ENCODE measurements at places on chromosomes 12 and 14.

GRCh38 chr12:53577941-53578352 is 48.2 kb downstream of the ATF7 start:
- DNase-seq, result no peak

- DNase-seq, result no peak
Measured at GRCh38 chr14:103384450-103385151, 614 bp upstream of the MARK3 start.

DNA sequence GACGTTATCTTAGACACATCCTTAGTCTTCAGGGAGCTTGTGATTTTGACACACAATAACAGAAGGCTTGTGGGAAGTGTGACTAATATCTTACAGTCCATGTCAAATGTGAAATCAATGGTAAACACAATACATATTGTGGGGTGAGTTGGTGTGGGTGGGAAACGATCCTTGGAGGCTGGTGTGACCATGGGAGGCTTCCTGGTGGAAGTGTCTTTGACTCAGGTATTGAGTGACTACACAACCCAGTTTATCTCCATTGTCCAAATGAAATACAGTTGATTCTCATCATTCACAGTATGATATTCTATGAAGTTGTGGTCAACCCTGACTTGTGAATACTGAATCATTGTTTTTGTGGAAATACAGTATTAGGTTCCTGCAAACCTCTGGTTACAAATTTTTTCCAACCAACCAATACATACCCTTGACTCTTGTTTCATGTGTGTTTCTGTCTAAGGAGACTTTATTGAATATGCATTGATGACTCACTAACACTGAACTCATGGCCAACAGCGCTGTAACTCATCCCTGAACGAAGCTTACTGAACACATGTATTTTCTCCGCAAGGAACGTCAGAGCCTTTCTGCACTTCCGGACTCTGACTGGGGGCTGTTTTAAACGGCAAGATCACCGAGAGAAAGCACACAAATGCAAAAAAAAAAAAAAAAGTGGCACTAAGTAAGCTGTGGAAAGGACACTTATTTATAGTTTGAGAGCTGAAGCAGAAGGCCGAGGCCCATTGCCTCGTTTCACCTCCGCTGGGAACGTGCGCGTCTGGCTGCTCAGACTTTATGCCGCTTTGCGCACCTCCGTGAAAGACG is 59.0 kb downstream of the CLMN start:
- no peak for DNase-seq

DNA sequence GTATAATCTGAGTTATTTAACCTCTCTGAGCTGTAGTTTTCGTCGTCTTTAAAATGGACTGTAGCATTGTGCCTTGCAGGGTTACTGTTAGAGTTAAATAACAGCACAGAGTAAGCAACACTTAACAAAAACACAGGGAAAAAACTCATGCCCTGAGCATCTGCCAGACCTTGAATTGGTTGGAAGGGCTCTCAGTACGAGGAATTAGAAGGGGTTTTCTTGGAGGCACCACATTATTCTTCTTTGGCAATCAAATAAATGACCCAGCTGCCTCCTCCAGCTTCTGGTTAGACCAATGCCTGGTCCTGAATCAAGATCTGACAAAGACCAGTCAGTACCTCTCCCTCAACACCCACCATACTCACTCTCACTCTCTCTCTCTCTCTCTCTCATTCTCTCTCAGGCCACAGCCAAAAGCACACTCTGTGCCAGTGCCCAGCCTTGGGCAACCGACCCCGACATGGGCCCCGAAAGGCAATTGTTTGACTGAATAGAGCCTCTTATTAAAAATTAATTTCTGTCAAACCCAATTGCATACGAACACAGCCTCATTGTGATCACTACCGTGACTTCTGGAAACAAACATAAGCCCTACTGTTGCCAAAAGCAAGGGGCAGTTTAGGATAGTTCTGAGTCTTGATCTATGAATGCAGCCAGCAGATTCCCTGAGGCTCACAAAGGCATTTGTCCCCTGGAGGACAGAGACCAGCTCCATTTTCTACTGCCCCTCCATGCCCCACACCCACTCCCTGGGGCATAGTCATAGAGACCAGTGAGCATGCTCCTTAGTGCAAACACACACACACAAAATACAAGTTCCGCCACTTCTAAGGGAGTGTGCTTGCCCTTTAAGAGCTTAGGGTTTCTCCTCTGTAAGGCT is 23.9 kb downstream of the DUSP6 start:
- no peak for DNase-seq

DNA sequence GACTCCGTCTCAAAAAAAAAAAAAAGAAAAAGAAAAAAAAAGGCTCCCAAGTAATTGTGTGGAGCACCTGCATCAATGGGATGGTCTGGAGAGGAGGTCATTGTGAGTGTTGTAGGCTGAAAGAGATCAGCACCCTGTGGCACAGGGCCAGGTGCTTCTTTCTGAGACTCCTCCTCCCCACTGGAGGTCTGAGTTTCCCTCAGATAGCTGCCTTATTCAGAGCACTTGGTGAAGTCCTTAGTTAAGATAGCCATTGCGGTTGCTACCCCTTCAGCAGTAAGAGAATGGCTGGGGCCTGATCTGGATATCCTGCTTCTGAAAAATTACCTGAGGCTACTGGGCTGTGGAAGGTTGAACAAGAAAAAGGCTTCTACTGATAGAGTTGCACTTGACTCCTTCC is 69.8 kb downstream of the ANO6 start:
- DNase-seq, result no peak

DNA sequence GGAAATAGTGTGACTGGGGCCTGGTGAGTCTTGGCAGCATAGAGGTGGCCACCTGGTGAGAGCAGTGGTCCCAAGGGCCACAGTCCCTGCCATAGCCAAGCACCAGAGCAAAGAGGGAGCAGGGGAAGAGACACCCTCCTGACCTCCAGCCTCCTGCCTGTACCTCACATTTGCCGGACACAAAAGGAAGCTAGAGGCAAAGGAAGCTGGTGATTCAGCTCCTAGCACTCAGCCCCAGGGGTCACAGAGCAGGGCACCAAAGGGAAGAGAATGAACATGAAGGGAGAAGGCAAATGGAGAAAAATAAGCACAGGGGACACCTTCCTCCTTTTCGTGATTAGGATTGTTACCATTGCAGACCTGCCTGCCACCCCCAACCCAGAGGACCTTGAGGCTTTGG is 216.8 kb downstream of the ZFP36L1 start:
- no peak for DNase-seq

DNA sequence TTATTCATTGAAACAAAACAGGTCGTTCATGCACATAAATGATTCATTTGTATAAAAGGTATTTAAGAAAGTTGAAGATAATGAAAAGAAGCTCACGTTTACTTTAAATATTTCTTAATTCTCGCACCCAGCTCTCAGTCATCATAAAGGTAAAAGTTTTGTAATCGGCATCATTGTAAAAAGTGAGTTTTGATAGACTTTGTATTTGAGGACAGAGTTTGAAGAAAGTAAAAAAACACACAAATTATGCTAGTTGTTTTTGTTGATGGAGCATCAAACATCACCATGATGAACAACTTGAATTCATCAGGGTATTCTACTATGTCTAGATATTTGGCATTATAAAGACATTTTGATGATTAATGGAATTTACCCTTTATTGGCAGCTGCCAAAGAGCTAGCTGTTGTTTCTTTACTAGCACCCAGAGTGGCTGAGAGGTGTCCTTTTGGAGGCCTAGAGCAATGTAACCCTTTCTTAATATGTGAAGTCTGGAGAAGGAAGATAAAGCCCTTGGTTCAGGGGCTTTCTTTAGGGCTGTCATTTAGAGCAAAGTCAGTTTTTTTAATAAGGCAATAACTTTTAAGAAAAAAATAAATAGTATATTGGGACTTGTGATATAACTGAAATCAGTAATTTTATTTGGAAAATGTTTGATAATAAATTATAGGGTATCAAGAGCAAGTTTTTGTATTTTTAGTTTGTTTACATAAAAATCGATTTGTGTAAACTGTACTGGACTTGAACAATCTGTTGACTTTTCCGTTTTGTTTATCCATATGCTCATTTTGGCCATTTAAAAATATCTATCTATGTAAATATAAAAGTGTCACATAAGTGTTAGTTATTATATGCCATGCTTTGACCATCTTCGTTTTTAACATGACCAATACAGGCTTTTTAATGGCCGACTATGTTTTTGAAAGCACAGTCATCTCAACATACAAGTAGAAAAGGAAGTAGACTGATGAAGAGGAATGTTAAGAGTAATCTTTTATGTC is 7.4 kb downstream of the GLRX5 start:
- no peak for DNase-seq

GRCh38 chr14:70597731-70598130 is 2.7 kb downstream of the MED6 start:
- no peak for DNase-seq

DNA sequence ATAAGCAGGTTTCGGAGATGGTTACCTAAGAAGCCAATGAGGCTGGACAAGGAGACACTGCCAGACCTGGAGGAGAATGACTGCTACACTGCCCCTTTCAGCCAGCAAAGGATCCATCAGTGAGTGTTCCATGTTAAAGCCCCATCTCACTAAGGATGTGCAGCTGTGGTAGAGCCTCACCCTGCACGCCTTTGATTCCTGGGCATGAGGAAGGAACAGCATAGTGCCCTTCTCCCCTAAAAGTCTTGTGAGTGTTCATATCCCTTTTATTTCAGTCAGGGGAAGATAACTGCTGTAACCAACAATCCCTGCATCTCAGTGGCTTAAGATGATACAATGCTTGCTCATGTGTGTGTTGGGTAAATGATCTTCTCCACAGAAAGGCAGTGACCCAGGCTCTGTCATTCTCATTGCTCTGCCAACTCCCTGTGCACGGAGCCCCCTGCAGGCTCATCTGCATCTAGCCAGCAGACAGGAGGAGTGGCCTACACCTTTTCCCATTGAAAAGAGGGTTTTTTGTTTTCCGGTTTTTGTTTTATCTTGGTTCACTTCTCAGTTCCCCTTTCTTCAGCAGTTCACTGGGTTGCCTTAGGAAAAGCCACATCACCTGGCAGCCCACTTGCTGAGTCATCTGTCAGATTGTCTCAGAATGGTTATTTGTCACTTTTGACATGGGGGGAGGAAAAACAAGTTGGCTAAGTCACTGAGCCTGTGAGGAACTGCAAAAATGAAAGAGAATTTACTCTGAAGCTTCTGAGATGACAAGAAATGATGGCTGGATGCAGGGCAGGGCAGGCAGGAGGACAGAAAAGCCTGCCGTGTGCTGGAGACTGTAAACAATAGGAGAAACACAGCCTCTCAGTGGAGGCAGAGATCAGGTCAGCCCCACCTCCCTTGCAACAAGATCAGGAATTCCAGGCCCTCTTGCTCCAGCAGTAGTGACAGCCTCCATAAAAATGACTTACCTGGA is 193.3 kb downstream of the ANO4 start:
- DNase-seq, result peak; percentile 16

- DNase-seq, result no peak
Measured at GRCh38 chr12:19946550-19946949, 421.8 kb upstream of the PDE3A start.

DNA sequence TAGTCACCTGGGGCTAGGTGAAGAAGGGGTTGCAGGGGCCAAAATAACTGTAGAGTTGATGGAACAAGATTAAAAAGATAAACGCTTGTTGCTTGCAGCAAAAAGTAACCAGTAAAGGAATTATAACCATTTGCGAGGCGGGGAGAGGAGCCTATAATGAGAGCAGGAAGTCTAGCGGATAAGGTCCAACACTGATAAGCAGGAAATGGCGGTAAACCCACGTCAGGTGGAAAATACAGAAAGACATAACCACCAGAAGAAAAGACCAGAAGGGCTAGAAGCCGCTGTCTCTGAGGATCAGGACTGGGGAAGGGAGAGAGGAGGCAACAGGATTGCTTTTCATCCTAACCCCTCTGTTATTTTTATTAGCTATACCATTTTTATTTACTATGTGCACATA is 303.3 kb downstream of the DPF3 start:
- no peak for DNase-seq

DNA sequence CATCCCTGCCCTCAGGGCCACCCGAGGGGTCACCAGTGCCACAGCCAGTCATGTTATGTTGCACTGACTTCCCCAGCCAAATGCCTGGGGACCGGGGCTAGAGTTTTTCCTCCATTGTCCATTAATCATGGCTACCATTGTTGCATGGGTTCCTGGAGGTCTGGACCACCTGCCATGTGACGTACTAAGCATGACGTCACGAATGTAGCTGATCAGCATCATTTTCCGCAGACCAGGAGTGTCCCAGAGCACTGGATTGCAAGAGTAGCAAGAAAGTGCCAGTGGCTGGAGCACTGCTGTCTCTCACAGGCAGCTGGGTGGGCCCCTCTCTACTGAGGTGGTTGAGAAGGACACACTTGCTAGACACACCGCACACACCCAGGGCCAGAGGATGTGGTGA is 6.9 kb upstream of the C14orf180 start:
- DNase-seq, result no peak
